A549 (cell line): ENCODE measurements at places on chromosomes 7 and 10. TPM values are rescaled to one million over a fixed set of nuclear protein-coding genes. Genes with fewer than 3 reads are reported as not detected.

GRCh38 chr10:79069325-79070080, 737 bp downstream of the ZMIZ1 start:
- DNase-seq: peak; percentile 29

- no peak for DNase-seq
Observed at GRCh38 chr7:151795168-151795811, 81.6 kb downstream of the PRKAG2 start.

GCC1 gene
- polyA plus RNA-seq: 11.8 to 13.4 TPM (median 12.5 TPM) in 3 replicates

- DNase-seq: no peak
Observed at GRCh38 chr10:23046027-23046426, 49.4 kb upstream of the MSRB2 start.

DNA sequence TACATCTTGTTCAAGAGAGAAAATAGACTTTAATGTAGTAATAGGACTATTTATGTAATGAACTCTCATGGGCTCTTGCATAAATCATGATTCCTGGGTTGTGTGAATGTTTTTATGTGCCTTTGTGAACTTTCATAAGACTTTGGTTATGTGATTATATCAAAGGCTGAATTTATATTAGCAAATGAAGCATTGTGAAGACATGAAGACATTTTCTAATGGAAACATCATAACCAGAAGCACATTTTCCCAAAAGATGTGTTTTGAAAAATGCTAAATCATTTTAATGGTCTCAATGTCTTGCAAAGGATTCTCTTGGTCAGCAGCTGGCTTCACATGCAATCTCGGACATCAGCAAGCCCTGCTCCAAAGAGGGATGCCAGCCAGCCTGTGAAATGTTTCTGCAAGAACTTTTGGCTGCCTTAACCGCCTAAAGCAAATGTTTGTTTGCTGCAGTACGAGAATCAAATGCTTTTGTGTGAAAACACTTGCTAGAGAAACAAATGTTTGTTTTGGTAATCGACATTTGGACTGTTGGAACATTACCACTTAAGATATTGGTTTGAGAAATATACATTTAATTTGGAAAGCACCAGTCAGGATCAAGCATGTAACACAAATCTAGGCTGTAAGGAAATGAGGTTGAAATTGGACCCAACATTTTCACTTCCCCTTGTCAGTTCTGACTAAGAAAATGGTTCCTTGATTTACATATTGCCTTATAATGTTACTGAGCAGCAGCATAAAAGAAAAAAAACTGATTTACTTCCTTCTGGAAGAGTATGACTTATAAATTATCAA, 102.1 kb downstream of the RTKN2 start:
- no peak for DNase-seq
